ENCODE measurements at places on chromosomes 5 and 9.

DNA sequence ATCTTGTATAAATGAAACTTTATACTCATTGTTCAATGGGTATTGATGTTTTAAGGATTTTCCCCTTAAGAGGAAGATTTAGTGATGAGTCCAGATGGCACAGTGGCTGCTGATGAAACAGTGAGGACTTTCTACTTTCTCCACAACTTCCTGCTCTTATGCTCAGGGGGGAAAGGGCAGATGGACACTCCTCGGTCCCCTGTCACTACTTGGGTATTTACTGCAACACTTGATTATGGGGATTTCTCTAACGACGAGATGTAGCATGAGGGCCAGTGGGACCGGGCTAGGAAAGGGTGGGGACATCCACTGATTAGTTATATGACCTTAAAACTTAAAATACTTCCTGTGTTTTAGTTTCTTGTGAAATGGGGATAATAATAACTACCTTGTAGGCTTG, 146.1 kb upstream of the HMHB1 start:
- no peak for DNase-seq

DNA sequence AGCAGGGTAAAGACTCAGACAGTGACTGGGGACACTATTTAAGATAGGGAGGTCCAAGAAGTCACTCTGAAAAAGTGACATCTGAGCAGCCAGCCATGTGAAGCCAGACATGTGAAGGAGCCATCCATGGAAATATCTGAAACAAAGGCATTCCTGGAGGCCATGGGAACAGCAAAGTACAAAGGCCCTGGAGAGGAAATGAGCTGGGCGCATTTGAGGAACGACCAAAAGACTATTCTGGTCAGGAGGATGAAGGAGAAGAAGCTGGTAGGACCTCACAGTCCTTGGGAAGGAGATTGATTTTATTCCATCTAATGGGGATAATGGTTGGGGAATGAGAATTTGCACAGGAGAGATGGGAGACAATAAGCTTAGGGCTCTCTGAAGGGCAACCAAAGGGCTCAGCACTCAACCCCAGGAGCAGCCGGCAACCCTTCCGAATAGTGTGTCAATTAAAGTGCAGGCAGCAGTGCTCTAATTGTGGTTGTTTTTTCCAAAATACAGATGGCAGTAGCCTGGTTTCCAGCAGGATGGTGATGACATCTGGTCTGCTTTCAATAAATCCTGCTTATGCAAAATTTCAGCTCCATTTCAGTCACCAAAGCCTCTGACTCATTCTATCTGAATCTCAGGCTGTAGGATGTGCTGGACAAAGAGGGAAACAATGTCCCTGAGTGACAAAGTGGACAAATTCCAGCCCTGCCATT, 26.7 kb downstream of the FOXI1 start:
- DNase-seq: peak; percentile 92

DNA sequence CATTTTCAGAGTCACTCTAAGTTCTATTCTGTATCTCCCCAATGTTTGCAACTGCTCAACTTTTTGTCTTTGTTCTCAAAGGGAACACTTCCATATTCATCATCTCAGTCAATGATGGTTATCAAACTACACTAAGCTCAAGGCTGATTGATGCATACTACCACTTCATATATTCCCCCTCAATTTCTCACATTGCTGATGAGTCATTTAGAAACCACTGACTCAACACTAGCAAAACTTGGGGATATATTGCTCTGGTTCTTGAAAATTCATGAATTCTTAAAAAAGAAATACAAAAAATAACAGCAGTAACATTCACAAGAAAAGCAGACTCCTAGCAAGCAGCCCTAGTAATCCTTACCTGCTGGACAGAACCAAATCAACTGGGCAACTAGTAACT, 52.2 kb downstream of the ABHD17B start:
- DNase-seq: no peak

DNA sequence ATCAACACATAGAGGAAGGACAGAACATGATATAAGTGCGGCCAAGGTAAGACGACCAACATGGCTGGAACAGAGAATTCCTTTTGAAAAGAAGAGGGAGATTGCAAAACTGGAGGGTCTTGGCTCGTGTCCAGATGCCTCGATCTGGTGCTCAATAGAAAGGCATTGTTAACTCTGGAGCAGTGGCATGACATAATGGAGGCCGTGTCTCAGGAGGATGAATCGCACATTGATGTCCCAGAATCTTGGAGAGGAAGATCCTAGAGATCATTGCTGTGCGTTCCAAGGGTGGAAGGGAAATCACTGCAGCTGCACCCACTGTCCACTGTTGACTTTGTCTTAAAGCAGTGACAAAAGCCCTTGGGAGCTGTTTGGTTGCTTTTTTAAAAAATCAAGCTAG, 30.9 kb downstream of the GRAMD2B start:
- DNase-seq: no peak

DNA sequence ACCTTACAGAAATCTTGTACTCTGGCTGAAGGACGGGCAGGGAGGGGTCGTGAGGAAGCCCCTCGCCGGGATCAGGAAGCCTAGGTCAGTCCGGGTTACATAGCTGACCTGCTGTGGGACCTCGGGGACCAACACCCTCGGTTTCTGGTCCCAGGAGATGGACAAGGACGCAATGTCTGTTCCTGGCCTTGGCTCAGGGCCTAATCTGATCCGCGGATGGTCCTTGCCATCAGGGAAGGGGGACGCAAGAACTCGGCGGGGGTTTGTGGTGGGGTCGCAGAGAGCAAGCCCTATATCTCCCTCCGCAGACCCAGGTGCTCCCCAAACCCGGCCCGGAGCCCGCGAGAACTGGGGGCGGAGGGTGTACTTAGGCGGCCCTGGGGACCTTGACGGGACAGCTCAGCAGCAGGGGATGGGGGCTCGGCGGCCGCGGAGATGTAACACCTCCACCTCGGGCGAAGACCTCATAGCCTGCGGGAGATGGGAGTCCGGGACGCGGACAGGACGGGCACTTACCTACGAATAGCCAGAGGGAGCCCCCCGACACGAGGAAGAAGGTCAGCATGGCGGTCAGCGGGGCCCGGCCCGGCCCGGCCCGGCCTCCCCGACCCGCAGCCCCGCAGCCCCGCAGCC, 353 bp downstream of the ACSL6 start:
- DNase-seq: no peak

DNA sequence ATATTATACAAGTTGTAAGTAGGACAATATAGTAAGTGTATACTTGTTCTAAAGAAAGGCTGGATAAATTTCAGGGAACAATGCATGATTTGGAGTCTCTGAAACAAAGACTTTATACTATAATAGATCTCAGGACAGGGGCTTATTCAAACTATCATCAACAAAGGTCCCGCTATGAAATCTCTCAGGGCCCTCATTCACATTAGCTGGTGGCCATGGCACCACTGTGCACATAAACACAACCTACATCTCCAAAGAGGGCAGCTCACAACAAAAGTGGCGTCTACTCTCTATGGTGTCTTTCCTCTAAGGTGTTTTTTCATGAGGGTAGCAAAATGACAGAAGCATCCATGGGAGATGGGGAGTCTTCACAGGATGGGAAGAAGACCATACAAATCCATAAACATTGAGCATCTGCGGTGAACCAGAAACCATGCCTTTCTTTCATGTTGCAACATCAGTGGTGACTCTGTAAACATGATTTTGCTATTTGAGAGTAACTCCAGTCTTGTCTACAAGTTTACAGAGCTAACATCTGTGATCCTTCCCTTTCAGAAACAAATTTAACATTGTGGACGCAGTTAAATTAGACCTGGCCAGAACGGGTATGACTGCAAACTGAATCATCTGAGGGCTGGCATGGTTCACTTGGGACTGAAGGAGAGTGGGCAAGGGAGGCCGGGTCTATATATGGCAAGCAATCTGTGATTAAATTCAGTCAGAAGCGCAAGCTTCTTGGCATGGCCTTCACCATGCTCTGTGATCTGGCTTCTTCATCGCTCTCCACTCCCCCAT, 5.5 kb downstream of the TTLL11 start:
- peak; percentile 67 for DNase-seq

DNA sequence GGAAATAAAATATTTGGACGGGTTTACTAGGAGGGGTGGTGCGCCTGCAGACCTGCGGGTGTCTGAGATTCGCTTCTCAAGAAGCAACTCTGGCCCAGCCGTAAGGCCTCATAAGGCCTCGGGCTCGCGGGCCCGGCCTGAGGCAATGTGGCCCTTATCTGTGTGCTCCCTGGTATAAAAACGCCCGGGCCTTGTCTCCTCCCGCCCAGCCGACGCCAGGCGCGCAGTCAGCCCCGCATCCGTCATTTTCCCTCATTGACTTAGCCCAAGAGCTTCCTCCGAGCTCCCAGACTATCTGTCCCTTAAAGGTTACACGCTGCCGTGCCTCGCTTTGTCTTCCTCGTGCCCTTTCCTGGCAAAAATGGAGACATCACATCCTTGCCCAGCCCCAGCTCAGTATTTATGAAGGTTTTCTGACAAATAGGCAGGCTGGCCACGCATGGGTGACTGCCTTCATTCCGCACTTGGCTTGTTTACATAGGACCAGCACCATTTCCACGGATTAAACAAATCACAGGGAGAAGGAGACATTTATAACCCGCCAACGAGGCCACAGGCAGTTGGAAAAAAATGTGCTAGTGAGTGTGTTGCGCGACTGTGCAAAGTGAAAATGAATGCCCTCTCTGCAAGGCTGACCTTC, 74.5 kb upstream of the TBCA start:
- no peak for DNase-seq

DNA sequence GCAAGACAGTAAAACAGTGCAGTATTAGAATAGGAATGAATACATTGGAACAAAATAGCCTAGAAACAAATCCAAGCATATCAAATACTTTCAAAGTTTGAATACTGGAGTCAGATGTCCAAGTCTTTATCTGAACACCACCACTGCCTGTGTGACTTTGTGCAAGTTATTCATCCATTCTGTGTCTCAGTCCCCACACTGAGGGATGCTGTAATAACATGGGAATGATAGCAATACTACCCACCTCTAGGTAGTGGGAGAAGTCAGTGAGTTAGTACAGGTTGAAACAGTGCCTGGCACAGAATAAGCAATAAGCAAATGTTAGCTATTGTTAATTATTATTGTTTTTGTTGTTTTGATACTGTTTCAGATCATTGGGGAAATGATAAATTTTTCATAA, 130.9 kb downstream of the SUSD1 start:
- no peak for DNase-seq

DNA sequence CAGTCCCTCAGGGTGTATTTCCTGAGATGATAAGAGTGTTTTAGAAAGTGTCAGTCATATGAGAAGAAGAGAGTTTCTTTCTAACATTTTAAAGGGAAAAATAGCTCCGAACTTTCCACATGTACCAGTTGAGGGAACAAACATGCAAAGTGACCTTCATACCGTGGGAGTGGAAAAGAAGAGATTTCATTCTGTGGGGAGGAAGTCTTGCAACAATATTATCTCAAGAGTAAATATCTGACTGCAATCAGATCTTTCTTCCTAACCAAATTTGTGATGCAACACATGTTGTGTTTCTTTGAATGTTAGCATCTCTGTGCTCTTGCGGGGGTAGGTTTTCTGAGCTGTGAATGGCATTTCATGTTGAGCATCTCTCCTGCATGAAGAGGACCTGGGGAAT, 30.6 kb downstream of the ANKRD55 start:
- no peak for DNase-seq

GRCh38 chr5:165504674-165505073, 1999.3 kb downstream of the MAT2B start:
- DNase-seq: no peak

DNA sequence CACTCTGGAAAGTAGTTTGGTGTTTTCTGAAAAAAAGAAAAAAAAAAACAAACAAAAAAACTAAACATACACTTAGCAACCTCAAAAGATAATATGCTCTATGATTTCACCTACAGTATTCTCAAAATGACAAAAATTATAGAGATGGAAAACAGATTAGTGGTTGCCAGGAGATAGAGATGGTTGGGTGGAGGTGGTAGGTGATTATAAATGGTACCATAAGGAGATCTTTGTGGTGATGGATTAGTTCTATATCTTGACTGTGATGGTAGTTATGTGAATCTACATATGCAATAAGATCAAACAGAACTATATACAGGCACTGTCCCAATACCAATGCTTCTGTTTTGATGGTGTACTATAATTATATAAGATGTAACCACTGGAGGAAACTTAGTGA, 32.0 kb downstream of the PTBP3 start:
- DNase-seq: no peak
